ENCODE measurements at places on chromosomes 3 and 15.

DNA sequence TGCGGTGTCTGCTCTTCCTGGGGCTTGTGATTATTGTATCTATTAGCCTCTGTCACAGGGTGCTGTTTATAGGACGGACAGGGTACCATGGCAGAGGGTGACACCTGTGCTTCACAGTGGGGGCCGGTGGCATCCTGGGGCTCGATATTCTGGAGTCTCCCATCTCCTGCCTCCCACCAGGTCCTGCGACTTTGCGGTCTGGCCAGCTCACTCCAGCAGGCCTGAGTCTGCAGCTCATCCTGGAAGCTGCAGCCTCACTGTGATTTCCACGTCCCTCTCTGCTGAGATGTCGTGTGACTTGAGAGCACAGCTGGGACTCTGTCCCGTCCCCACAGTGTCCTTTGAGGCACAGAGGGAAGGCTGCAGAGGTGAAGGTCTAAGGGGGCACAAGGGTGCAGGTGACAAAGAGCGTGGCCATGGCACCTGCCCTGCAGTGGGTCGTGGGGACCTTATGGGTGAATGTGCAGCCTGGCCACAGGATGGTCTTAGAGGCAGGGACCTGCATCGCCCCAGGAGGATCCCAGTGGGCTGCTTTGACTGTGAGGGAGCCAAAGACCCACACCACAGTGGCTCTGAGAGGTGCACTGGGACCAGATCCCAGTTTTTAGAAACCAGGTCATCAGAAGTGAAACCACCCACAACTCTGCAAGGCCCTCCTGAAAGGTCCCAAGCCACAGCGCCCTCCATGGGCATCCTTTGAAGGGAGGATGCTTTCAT, 172.8 kb downstream of the KLF13 start:
- no peak for DNase-seq

DNA sequence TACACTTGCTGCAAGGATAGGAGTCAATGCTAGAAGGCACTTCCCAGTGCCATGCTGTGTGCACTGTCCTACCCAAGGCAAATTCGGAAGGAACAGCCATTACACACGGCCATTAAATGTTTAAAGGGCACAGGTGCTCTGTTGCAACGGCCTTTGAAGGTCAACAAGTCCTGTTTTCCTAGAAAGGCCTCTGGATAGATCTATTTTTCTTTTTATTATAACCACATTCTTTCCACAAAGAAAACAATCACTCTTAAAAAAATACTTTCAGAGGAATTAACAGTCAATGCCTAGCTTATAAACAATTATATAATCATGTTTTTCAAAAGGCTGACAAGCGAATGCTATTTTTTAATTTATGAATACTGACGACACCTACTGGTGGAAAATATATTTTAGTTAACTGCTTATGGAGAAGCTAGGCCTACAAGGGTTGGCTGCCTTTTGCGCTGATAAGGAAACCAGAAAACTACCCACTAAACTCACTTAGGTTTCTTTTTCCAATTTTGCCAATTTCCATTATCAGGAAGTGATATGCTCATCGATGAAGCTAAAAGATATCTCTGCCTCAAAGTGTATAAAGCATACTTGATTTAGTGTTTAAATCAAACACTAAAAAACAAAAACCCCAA, 2.4 kb downstream of the ARHGEF3 start:
- peak; percentile 53 for DNase-seq

DNA sequence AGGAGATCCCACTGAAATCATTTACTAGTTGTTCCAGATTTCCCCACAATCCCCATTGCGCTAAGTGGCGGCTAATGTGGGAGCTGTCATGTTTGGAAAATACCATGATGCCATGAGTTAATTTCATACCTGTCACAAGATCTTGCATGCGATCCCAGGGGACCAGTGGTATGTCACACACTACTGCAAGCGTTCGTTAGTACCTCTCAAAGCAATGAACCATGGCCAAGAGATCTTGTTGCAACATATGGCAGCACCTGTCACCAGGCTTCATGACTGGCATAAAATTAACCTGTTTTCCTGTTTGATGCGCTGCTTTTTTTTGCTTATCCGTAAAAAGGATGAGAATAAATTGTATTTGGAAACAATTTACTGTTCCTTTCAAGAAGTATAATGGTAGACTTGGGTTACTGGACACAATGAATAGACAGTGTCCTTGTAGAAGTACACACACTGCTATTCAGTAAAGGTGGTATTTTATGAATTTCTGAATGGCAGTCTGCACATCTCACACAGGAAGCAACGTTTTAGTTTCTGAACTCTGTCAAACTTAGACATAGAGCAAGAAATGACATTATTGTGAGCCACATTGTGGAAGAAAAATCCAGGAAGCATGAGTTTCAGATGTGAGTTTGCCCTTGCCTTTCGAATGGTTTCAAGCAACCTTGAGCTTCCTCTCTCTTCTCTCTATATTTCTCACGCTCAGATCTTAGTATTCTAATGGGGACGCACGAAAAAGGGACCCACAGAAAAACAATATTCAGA, 81.9 kb downstream of the CHL1 start:
- no peak for DNase-seq

GRCh38 chr3:183491923-183492848, 63.3 kb downstream of the KLHL6 start:
- DNase-seq: no peak

DNA sequence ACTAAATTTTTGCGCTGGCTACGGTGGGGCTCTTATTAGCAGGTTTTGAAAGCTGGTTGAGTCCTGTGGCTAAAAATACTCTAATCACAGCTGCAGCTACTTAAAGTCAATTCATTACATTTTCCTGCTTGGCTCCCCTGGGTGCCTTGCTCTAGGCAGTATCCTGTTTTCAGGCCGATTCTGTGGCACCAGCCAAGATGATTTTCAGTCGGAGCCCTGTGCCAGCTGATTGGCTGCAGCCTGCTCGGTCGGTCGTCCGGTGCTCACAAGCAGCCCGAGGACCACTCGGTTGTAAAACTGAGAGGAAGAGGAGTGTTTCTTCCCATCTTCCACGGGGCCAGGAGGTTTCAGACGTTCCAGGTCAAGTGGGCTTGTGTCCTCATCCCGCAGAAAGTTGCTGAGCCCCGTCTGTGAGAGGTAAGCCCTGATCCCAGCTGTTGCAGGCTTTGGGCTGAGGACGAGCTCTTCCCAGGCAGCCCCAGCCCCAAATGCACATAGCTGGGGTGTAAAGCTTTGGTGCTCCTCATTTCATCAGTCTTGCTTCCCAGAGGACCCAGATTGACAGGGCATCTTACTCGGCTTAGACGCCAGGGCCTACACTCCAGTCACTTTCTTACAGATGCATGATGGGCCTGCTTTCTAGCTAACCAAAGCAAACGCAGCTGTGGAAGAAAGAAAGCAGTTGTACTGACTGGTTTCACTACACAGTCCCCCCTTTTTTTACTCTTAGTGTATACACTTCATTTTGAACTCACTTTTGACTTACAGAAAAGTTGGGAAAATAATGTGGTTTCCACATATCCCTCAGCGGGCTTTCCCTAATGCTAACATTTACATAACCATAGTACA, 15.9 kb downstream of the LYSMD4 start:
- DNase-seq: no peak

- DNase-seq: no peak
Observed at GRCh38 chr15:93610944-93611343, 521.9 kb upstream of the RGMA start.

- no peak for DNase-seq
Observed at GRCh38 chr3:71681224-71681668, 44.0 kb downstream of the EIF4E3 start.

DNA sequence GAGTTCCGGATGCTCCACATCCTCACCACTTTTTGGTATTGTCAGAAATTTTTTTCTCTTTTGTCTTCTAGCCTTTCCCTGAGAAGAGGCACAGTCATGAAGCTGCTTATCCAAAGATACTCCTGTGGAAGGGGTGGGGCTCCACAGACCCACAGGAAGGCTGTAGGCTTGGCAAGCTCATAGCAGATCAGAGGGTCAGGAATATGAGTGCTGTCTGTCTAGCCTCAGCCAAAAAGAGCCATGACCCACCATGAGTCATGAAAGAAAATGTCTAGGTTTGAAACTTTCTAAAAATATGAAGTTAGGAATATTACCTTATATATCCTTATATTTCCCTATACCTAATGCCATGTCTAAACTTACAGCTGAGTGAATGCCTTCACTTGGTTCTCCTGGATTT, 118.2 kb upstream of the THBS1 start:
- DNase-seq: no peak

DNA sequence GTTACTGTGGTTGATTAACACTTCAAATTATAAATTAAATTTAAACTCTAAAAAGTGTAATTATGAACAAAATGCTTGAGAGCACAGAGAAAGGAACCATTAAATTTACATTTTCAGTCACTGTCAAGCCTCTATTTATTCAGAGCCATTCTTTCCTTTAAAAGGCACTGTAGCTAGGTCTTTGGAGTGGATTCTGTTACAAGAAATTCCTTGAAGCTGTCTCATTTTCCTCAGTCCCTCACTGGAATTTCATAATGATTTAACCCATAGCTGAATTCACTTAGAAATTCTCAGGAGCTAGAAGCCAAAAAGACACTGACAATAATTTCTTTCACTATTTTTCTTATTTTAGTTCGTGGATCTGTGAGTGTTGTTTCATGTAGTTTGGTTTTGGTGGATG, 81.2 kb upstream of the TCF12 start:
- no peak for DNase-seq

DNA sequence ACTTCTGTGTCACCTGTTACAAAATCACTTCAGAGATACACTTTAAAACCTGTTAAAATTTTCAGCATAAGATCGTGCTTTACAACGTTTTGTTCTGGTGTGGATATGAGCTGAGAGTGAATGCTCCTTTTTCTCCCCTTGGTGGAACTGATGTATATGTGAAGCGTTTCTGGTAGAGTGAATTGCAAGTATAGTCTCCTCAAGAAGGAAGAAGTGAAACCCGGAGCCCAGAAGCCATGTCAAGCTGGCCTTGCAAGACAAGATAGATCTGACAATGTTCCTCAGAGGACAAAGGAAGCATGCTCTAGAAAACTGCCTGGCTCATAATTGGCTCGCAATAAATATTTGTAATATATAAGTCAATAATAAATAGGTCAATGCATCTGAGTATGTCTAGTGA, 23.6 kb downstream of the SERPINI2 start:
- no peak for DNase-seq

GRCh38 chr3:184761976-184762375, 50.0 kb upstream of the VPS8 start:
- DNase-seq: no peak

GRCh38 chr3:178085817-178086123, 450.5 kb upstream of the KCNMB2 start:
- no peak for DNase-seq

- DNase-seq: no peak
Observed at GRCh38 chr15:53808058-53808706, 48.7 kb upstream of the WDR72 start.

DNA sequence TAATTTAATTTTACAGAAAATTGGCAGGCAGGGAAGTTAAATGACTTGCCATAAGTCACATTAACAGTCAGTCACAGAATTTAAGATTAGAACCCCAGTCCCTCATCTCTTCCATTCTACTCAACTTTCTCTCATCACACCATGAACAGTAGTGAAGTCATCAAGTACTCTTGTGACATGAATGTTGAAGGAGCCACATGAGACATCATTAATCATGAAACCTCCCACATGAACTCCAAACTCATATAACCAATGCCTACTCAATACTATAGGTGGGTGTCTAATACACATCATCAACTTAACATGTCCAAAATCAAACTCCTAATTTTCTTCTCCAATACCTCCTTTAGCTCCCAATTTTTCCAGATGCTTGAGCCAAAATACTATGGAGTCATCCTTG, 19.5 kb downstream of the PHC3 start:
- DNase-seq: no peak

DNA sequence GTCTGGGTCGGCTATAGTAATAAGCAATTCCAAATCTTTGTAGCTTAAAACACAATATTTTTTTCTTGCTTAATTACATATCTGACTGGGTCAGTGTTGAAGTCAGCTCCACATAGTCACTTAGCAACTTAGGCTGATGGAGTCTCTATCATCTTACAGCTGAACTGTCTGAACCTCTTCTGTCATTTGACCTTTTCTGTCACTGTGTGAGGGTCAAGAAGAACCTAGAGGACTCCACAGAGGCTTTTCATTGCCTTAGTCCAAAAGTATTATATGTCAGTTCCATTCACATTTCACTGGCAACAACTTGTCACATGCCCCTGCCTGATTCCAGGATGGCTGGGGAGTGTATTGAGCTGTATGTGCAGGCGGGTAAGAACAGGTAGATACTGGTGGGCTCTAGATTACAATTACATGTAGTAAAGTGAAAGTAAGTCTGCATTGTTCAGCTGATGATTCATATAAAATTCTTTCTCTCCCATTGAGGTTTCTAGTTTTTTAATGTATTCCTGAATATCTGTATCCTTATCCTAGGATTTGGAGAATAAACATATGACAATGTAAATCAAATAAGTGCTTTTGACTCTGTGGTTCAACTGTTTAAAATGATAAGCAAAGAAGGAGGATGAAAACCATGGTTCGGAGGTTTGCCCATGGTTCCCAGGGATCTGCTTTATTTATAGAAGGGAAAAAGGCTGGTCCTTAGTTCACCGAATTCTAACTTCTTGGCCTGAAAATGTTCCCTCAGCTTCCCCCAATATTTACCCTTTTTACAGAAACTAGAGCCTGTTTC, 5.8 kb upstream of the ARPP21 start:
- DNase-seq: no peak

- no peak for DNase-seq
Observed at GRCh38 chr3:69683082-69683806, 56.0 kb upstream of the MITF start.

GRCh38 chr3:38165722-38166387, 518 bp downstream of the OXSR1 start:
- no peak for DNase-seq

GRCh38 chr3:98763076-98763475, at the start of gene ST3GAL6:
Gene ST3GAL6, plus strand, starts transcription at chr3:98763340. Its CDS starts 5,101 bp downstream, at chr3:98768441.
- DNase-seq: no peak

DNA sequence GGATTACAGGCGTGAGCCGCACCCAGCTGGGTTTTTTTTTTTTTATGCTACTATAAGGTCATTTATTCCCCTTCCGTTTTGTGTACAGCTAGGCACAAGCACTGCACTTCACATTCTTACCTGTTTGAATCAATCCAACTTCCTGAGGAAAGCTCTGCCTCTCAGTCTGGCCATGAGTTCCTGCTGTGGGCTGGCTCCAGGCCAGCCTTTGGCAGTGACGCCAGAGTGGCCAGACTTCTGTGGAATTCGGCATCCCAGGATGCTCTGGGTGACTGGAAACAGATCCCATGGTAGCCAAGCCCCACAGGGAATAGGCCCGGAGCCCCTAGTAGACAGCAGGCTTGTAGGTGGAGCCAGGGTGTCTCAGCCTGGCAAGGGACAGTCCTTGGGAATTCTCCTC, 21.5 kb upstream of the TIMP4 start:
- no peak for DNase-seq

DNA sequence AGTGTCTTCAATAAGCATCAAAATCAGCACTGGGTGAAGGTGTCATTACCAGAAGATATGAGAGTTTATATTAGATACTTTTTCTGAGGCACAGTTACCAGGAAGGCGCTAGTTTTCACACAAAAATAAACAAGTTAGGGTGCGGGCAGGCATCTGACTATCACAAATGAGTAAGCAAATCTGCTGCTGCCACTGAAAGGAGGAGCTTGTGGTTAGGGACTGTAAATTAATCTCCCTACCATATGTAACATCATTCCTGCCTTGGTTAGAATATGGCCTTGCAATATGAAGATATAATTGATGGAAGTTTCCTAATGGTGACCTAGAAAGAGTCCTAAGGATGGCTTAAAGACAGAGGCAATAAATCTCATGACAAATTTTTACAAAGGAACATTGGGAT, 19.5 kb upstream of the EID1 start:
- no peak for DNase-seq

GRCh38 chr3:56048946-56049345, 419.3 kb downstream of the ERC2 start:
- DNase-seq: no peak

Measured in renal cortex interstitium (tissue), 15 donors.